ENCODE measurements at places on chromosomes 4 and X. TPM values are rescaled to one million over a fixed set of nuclear protein-coding genes. Genes with fewer than 3 reads are reported as not detected.

CORIN gene
- 0.41 TPM for total RNA-seq

DMRTC1 gene
- total RNA-seq, result not detected

REPS2 gene
- total RNA-seq, result 0.26 TPM

SLC38A5 gene
- total RNA-seq, result 130 TPM

PHEX gene
- total RNA-seq, result 0.19 TPM

ADGRG4 gene
- not detected for total RNA-seq

MAGEB10 gene
- total RNA-seq, result not detected

STOX2 gene
- not detected for total RNA-seq

AMBN gene
- total RNA-seq, result not detected

MAOA gene
- 4.5 TPM for total RNA-seq

CAPN6 gene
- not detected for total RNA-seq
